ENCODE measurements at places on chromosomes 2 and 18.

DNA sequence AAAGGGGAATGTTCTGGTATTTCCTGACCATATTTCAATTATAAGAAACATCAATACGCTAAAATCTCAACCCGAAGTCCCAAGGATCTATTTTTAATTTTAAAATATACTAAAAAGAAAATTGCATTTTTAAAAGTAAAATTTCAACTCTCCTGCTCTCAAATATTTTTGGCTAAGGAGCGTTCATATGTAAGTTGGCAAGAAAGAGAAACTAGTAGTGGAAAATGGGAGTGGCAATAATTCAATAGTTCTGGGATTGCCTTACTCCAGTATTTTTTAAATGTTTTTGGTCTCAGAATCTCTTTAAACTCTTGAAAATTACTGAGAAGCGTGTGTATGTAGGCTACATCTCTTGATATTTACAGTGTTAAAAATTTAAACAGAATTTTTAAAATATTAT is 72.7 kb downstream of the ACVR1 start:
- no peak for DNase-seq

- no peak for DNase-seq
Observed at GRCh38 chr2:45299361-45299760, 290.1 kb upstream of the SIX2 start.

DNA sequence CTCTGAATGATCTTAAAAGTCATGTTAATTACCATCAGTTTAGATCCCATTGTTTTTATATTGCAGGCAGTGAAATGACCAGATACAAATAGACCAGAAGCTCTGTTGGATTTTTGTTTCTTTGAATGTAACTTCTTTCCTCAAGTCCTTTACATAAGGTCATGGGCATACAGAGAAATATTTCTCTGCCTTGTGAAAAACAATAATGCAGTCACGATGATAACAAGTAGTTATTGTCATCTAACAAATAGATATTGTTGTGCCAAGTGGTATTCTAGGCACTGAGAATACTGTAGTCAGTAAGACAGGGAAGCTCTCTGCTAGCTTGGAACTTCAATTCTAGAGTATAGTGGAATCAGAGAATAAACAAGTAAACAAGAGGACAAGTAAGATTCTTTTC is 94.7 kb upstream of the BARD1 start:
- no peak for DNase-seq

DNA sequence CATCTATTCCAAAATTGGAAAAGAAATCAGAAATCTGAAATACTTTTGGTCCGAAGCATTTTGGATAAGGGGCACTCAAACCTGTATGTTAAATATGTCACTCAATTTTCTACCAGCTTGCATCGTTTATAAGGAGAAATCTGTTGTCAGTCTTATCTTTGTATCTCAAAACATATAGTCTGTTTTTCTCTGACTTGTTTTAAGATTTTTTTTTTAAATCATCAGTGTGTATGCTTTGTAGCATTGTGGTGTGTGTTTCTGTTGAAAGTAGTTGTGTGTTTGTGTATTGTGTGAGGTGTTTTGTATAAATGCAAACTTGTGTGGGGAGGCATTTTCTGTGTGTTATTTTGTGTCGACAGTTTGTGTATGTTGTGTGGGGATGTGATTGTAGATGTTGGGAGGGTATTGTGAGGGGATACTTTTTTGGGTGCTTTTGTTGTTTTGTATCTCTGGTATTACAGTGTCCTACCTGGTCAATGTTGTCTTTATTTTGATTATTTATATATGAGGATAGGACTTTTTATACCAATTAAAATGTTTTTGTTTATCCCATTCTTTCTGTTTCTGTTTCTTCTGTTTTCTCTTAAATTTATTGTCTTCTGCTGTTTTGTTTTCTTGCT is 30.9 kb downstream of the SMCHD1 start:
- no peak for DNase-seq

GRCh38 chr2:185823773-185824172 is 85.2 kb downstream of the FSIP2 start:
- DNase-seq, result no peak

DNA sequence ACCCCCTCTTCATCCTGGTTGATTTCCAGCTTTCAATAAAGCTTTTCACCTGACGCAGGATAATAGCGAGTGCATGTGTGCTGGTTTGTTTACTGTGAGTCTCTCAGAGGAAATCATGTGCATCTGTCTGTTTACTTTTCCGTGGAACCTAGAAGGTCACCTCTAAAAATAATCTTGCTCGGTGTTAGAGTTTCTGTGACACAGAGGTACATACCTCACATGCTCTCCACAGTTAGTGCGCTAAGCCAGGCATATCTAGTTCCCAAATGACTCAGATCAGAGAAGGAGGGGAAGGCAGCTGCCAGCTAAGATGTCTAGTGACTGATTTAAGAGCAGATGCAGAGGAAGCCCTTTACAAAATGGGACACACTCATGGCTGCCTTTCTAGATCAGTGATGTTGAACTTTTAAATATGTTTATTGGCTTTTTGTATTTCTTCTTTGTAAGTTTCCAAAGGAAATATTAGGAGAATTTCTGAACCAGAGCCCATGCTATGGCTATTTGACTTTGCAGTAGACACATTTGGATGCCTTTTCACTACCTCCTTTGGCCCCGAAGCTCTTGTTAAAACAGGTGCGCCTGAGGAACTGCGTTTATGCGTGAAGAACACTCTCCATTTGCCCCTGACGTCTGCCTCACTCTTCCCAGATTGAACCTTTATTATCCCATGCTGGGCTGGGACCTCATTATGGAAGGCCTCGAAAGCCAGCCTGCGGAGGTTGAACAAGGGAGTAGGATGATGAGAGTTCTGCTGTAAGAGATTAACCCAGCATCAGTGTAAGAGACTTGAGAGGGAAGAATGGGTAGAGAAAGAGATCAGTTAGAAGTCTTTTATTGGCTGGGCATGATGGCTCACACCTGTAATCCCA is 145.6 kb downstream of the FAM161A start:
- DNase-seq, result no peak

GRCh38 chr2:129849559-129850160 is 129.8 kb upstream of the RAB6C start:
- peak; percentile 36 for DNase-seq

GRCh38 chr2:170651624-170652325 is 63.4 kb upstream of the SP5 start:
- no peak for DNase-seq

DNA sequence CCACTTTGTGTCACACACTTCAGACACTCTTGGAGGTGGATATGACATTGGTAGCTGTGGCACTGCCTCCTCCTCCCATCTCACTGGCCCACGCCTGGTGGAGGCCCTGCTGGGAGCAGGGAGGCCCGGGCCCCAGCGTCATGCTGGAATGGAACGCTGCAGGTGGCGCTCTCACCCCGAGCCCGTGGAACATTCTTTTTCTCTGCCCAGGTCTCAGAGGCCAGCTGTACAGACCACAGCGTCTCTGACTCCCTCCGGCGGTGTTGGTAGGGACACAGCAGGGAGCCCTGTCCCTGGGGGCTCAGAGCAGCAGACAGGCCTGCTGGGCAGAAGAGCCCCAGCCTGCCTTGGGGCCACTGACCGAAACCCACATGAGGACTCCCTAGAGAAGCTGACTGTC is 218.1 kb downstream of the TWIST2 start:
- no peak for DNase-seq

DNA sequence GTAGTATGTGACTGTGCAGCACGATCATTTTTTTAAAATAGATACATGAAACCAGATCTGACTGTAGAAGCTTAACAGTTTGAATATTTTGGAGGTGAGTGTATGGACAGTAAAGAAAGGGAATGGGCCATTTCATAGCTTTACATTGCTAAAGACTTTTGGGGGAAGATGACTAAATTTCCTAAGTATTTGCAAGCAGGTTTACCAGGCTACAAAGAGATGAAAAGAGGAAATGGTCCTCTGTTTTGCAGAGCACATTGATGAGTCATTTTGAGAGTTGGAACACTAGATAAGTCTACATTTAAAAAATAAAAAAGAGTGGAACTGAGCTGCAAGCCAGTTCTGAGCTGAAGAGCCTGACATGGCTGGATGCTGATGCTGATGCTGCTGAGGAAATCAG is 115.7 kb upstream of the LRATD1 start:
- DNase-seq, result peak; percentile 95

DNA sequence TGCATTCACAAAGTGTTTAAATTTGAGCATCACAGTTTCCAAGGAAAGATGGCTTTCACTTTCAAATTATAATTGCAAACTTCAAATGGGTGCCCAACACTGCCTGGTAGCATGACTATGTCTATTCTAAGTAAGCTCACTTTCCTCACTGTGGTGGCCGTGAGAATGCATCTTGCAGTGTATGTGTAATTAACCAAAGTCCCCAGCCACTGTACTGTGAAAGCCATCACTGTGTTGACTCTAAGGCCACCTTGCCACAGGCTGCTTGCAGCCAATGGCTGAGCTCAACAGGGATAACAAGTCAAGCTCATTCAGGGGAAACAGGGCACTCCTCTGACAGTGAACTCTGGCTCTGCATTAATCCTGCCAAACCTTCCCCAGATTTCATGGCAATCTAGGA is 43.3 kb upstream of the LGALSL start:
- no peak for DNase-seq

GRCh38 chr2:219423652-219424377 is 5.6 kb downstream of the DES start:
- no peak for DNase-seq

GRCh38 chr2:179746981-179747380 is 114.4 kb downstream of the ZNF385B start:
- no peak for DNase-seq

DNA sequence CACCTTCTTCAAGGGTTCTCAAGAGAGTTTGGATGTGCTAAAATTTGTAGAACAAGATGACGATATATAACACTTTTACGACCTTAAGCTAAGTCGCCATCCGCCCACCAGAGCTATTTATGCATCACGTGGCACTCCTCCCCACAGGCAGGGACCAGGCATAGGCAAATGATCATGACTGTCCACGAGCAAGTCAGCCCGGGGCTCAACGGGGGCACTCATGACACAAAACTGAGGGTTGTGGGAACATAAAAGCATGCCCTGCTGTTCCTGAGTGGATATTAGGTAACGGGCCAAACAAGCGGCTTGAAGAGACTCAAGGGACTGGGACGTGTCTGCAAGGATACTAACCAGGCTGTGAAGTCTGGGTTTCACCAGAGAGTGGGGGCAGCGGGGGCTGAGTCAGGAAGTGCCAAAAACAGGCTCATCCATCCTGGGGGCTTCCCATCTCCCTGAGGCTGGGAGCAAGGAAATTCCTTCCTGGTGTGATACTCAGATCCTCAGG is 58.1 kb downstream of the FAM178B start:
- DNase-seq, result no peak

- no peak for DNase-seq
Observed at GRCh38 chr18:63140997-63141777, 178.4 kb downstream of the BCL2 start.

DNA sequence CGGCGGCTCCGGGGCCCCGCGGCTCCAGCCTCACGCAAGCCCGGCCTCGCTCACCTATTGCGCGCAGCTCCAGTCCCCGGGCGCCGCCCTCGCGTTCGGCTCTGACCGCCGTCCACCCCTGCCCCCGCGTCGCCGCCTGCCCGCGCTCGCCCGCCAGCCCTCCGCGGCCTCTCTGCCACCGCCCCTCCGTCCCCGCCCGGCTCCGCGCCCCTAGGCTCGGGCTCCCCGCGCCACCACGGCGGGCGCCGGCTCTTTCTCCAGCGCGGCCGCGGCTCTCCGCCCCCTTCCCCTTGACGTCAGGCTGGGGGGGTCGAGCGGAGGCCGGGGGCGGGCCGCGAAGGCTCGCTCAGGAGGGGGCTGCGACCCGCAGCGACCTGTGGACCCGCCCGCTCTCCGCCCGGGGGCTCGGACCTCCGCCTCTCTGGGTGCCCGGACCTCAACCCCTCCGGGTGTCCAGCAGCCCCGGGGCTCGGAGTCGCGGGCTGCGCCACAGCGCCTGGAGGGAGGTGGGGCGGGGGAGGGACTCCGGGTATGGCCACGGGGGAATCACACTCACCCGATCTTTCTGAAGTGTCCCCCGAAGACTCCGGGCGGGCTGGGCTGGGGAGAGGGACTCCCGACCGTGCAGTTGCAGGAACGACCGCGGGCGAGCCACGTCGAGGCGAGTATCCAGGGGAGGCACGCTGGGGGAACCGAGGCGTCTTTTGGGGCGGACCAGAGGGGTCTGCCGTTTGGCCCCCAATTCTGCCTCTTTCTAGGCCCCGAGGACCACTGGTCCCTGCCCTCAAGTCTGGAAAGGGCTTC is at the start of gene SEMA4C:
Gene SEMA4C (minus strand): TSS at position 259 of the 804 bp plus-strand sequence. CDS start 2,194 bp downstream, outside the sequence.
- no peak for DNase-seq

DNA sequence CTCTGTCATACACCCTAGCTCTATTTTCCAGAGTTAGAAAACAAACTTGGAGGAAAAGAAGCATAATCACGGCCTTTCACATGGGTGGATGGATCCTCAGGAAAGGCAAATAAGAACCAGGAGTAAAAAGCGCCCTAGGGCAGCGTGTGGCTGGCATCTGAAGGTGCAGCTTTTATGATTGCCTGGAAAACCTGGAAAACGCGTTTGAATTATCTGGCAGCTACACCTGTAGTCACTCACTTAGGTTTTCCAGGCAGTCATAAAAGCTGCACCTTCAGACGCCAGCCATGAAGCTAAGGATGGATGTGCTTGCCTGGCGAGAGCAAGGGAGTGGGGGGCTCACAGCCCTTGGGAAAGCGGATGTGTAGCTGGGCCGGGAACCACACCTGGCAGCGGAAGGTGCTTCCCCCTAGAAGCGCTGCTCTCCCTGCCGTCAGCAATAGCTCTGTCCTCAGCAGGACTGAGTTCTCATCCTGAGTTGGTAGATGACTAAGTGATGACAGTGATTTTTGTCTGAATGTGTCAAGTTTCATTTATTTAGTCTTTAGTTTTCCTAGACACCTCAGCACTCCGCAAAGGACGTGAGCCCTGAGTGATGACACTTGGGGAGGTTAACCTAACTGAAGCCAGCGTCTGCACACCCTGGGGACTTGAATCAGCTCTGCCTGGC is 82.0 kb downstream of the DCDC2C start:
- peak; percentile 30 for DNase-seq

- no peak for DNase-seq
Observed at GRCh38 chr2:100840519-100840918, 20.6 kb downstream of the NPAS2 start.
